Stimulated activated CD4-positive, alpha-beta T cell treated with anti-CD3 and anti-CD28 coated beads, Interleukin-1b, Interleukin-23, amount 100 ng/mL, for 4 hours (primary cell): ENCODE measurements at places on chromosomes 11 and 22.
A peak's percentile ranks its signal among the peaks of the same experiment; 100 is the strongest.

DNA sequence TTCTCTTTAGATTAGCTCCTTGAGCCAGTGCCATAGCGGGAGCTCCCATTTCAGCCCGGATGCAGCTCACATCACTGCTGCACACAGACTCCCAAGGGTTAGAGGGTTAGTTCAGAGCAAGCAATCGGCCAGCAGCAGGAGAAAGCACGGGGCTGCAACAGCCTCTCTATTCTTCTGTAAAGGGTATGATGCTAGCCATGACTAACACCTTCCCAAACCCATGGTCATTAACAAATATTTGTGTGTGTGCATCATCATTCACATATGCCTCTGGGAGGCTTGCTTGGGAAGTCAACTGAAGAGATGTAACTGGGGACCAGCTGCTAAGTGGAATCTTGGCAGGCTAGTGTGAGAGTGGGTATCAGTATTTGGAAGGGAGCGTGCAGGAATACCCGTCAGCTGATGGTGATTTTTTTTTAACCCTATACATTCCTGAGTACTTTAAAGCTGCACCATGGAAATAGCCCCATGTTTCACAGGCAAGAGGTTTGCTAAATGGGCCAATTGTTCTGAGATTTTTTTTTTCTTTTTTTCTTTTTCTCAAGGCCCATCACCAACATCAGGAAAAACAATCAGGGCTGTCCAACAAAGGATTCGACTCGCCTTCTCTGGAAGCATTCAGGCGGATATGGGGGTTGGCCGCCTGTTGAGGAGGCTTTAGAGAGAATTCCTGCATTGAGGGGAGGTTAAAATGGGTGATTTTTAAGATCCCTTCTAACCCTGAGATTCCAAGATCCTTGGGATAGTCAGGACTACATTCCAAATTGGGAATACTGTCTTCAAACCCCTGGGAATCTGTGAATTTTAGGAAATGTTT is 33.2 kb upstream of the CCDC89 start:
- DNase-seq = no peak

GRCh38 chr11:2386591-2386990 is 9.5 kb downstream of the CD81 start:
- no peak for DNase-seq

GRCh38 chr22:43177479-43177878 is 9.5 kb downstream of the TTLL12 start:
- DNase-seq = no peak

- DNase-seq = no peak
Observed at GRCh38 chr11:120578596-120579154, 67.1 kb downstream of the GRIK4 start.

DNA sequence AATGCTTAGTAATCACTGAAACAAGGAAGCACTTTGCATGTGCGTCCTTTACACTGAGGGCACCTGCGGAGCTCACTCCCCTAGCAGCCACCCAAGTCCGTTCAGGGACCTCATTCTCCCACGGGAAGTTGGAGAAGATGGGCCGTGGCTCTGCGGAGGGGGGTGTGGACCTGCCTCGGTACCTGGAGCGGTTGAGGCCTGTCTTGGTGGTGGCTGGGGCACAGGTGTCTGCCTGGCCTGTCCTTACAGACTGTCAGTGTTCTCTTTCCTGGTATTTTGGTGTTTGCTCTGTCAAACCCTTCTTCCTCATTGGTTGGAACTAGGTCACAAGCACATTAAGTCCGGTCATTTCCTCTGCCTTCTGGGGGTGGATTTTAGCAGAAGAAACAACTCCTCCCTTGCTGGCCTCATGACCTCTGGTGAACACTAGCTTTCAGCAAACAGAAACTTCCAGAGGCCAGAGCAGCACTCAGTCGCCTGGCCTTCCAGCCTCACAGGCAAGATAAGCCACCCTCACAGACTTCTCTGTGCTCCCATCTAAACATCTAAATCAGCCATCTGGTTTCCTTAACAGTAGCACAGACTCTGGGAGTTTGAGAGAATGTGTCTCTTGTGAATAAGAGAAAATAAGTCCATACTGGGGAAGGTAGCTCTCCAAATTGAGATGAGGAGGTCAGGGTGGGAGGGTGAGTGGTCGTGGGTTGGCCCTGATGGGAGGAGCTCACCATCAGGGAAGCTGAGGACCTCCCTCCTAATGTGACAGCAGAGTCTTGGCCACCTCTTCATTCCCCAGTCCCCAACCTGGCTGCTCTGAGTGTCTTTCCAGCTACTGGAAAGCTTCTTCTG is 8.6 kb downstream of the SNAP29 start:
- no peak for DNase-seq

- DNase-seq = peak; percentile 32
Observed at GRCh38 chr11:86182976-86183584, 61.5 kb upstream of the EED start.

GRCh38 chr11:19673924-19674729 is 38.5 kb upstream of the NAV2 start:
- DNase-seq = no peak

GRCh38 chr11:105074166-105074530 is 29.0 kb upstream of the CARD16 start:
- no peak for DNase-seq

DNA sequence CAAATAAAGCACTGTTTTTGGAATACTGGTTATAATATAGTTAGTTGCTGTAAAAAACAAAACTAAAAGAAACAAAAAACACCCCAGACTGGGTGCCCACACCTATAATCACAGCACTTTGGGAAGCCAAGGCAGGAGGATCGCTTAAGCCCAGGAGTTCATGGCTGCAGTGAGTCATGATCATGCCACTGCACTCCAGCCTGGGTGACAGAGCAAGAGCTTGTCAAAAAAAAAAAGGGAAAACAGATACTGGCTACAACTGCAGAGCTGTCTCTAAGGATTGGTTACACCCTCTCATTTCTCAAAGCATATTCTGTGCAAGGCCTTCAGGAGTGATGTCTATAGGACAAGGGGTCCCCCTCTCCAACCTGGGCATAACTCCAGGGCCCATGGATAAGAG is 14.6 kb upstream of the STK33 start:
- DNase-seq = no peak

GRCh38 chr22:19574247-19574646 is 50.0 kb upstream of the CLDN5 start:
- DNase-seq = no peak

- no peak for DNase-seq
Observed at GRCh38 chr22:19527321-19527721, 3.1 kb upstream of the CLDN5 start.

- DNase-seq = no peak
Observed at GRCh38 chr11:72745511-72745910, 6.7 kb downstream of the ARAP1 start.

- no peak for DNase-seq
Observed at GRCh38 chr11:22688914-22689313, 22.5 kb downstream of the GAS2 start.

DNA sequence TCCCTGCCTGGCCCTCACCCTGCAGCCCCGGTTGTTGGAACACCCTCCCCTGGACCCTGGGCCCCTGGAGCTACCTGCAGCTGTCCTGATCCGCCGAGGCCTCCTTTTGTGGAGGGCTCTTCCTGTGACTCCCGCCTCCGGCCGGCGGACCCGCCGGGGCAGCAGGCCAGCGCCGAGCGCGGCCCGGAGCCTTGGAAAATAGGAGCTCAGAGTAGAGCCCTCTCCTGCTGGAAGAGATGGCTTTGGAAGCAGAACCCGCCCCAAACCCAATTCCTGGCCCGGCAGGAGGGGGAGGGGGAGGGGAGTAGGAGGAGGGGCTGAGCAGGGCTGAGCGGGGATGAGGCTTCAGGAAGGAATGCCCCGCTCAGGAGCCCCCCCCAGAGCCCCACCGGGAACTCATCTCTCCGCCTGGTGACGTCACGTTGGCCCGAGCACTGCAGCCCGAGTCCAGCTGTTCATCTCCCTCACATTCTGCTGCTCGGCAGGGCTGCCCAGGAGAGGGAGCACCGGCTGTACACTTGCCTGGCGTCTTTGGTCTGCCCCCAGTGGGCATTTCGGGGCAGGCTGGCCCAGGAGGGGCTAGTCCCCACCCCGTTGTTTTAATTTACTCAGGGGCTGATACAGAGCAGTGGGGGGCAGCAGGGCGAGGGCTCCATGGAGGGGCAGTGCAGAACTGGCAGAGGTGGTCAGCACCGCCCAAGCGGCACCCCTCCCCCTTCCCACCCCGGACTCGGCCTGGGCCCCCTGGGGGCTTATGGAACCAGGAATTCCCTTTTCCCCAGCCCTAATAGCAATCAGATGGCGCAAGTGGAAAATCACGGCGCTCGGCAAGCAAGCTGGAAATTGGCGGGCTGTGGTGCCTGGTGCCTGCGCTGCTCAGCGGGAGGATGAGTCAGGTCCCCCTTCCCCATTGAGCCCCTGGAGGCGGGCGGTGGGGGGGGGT is at the start of gene MRGPRF:
Gene MRGPRF, minus strand, starts transcription at position 238 of the 943 bp plus-strand sequence. CDS start 3,345 bp downstream, outside the sequence.
- no peak for DNase-seq

DNA sequence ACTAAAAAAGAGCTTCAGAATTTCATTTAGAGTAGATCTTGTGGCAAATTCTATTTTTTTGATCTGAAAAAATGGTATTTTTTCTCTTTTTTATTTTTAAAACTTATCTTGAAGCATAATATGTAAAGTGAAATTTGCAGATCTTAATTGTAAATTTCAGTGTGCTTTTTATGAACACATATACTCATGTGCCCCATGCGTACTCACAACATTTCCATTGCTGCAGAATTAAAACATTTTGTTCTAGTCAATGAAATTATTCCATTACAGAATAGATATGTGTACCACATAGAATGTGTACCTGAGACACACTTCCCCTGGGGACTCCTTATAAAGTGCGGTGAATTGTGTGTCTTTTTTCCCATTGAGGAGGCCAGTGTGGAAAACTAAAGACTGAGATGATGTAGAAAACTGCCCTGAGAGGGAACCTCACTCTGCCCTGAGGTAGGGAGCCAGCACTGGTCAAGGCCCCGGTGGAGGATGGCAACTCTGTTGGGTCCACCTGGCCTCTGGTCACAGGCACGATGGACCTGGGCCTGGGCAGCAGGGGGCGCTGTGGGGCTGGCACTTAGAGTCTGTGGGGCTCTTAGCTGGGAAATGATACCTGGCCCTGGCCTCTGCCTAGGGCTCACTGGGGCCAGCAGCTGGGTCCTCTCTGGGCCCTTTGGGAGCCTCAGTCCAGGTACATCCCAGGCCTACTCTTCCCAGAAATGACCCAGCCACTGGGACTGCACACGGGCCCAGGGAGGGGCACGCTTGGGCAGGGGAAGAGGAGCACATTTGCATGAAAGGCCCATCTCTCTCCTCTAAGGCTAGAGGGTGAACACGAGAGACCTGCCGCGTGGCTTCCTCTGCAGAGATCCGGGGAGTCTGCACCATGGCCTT is 77.9 kb upstream of the TOP3B start:
- DNase-seq = peak; percentile 16

- no peak for DNase-seq
Observed at GRCh38 chr11:71080239-71081097, 171.9 kb downstream of the SHANK2 start.

- no peak for DNase-seq
Observed at GRCh38 chr22:46318576-46318975, 16.9 kb upstream of the TRMU start.

GRCh38 chr11:73755670-73756069 is 5.2 kb downstream of the RAB6A start:
- no peak for DNase-seq

DNA sequence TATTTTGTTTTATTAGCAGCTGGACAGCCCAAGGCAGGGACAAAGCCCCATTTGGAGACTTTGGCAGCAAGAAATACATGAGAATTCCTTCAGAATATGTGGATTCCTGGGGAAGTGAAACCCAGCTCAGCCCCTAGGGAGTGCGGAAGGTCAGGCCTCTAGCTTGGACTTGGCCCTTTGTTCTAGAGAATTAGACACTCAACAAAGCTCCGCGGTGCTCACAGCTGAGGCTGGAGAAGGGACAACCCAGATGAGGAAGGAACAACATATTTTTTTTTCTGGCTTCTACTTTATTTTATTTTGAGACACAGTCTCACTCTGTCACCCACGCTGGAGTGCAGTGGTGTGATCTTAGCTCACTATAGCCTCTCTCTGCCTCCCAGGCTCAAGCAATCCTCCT is 44.7 kb upstream of the SEPTIN5 start:
- DNase-seq = no peak

DNA sequence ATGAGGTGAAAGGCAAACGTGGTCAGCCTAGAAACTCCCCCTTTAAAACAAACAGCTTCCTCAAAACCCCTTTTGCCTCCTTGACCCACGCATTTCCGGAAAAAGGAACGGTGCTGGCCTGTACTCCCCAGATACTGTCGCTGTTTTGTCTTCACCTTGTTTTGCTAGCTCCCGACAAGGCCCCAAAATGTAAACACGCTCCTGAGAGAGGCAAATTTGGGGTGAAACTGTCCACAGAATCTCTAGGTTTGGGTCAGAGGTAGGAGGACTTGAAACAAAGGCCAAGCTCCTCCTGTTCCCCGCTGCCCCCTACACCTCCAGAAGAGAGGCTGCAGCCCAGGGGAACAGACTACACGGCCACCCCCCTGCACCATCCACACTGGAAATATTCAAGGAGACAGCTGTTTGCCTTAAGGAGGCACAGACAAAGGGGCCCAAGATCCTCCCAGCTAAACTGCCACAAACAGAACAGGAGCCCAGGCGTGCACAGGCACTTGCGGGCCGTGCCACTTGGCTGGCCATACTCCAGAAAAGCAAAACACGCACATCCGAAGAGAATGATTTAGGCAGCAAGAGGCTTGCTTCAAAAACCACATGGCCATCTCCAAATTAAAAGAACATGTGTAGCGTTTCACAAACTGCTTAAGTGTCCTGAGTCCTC is 160.5 kb upstream of the GRK3 start:
- no peak for DNase-seq

- no peak for DNase-seq
Observed at GRCh38 chr11:126797457-126798169, 203.0 kb downstream of the KIRREL3 start.

DNA sequence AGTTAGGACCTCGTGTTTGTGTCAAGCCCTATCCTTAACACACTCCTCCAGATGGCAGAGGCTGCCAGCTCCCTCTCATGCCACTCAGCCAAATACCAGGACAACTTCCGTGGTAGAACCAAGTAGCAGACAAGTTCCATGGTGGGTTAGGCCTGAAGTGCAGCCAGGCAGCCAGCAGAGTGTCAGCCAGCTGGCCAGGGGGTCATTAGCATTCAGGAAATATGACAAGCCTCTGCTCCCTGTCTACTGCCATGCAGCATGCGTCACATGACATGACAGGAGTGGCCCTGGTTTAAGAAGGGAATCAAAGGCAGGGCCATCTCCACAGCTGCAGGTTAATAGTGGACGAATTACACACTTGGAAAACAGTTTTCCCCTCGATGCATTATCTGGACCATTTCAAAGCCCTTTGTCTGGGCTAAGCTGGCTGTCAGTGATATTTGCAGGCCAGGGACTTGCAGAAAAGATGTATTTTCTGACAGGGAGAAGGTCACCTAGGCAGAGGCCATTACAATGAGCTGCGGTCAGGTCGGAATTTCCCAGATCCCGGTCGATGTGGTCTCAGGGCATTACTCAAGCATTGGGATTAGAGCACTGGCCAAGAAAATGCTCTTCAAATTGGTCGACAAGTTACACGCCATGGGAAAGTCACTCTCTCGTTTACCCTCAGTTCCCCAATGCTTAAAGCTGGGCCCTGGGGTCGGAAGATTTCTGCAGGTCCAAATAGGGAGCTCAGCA is 461.7 kb upstream of the CADM1 start:
- no peak for DNase-seq
